ENCODE measurements at places on chromosomes 6 and 20.

- no peak for DNase-seq
Observed at GRCh38 chr6:150514806-150515380, 84.8 kb upstream of the PLEKHG1 start.

- no peak for DNase-seq
Observed at GRCh38 chr6:1545654-1546053, 64.1 kb upstream of the FOXC1 start.

- no peak for DNase-seq
Observed at GRCh38 chr6:98695091-98695801, 139.1 kb upstream of the POU3F2 start.

DNA sequence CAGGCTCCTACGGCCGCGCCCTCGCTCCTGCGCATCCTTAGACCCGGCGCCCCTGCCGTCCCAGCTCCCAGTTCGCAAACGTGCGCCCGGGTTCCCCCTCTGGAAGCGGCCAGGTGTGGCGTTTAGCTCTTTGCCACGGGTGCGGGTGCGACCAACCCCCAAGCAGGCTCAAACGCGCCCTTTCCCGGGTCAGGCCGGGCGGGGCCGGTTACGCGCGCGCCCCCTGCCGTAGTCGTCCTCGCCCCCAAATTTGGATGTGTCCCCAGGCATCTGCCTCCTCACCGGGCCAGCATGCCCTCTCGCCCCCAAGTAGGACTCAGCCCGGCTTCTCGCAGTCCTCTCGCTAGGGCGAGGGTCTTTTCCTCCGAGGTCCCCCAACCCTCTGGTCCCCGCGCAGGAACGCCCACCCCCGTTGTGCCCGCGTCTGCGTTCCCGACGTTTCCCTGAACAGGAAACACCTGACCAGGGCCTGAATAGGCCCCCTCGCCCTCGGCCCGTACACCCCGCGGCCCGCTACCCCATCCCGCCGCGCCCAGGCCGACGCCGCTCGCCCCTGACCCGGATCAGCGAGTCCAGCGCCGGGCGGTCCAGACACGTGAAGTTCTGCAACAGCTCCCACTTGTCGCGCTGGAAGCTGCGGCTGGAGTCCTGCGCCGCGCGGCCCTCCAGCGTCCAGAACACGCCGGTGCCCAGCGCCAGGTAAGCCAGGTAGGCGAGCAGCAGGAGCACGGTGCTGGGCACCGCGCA lies 520 bp downstream of the KCNK17 start:
- no peak for DNase-seq

- DNase-seq: no peak
Observed at GRCh38 chr20:40111282-40111681, 577.8 kb downstream of the MAFB start.

DNA sequence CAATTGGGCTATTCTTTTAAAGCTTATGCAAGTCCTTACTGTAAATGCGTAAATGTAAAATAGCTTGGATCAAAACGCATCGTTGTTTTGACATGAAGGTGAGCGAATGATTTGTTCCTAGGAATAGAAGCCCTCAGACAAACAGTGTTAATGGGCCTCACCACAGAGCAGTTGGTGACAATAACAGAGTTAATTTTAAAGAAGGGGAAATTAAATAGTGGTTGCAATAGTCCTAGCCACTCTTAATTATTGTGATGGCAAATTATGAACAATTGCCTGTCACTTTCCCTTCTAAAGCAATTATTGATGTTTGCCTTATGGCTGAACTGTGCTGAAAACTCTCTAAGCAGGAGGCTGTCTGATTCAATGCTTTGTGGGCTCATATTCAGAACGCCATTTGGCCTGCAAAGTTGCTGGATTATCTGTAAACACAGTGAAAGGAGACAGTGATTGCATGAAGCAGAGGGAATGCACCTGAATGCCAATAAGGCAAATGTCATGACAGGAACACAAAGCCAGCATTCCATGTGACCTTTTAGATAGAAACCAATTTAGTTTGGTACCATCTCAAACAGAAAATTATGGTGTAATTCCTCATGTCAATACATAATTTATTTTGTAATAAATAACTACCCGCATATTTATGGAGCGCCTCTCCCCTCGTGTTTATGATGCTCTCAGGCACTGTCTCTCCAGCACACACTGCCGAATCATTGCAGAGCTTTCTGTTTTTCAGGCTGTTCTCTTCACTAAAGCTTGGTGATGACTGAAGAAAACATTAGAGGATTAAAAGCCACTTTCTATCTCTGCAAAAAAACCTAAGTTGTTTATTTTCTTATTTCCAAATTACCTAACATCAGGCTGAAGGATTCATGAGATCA lies 387.5 kb downstream of the HACE1 start:
- no peak for DNase-seq

DNA sequence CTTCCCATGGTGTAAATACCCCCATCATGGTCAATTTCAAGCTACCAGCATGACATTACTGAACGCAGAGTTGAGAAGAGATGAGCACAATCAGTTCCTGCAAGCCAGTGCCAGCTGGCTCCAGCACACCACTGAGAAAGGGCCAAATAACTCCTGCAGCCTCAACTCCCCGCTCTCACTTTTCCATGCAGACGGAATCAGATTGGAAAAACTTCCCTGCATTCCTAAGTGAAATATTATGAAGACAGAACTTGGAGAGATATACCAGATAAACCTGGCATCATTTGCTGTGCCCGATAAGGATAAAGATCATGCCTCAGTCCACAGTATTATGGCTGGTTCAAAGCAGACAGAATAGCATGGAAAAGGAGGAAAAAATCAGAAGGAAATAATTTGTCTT lies 56.7 kb downstream of the FILIP1 start:
- DNase-seq: no peak

DNA sequence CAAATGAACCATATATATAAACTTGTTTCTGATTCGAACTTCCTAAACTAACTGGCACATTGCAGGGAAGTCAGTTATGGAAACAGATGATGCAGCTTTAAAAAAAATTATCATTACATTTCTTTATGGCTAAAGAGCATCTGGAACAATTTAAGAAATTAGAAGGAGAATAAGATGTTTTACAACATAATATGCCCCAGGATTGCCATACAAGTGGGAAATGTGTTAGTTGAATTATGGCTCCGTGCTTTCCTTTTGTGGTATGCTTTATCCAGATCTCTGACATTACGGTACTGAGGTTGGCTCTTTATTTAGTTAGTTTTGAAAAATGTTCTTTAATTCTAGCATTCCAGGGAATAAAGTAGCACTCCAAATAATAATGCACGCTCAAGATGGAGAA lies 343.0 kb upstream of the ZFP64 start:
- DNase-seq: no peak

- peak; percentile 44 for DNase-seq
Observed at GRCh38 chr6:89952686-89953085, 58.4 kb downstream of the GJA10 start.

DNA sequence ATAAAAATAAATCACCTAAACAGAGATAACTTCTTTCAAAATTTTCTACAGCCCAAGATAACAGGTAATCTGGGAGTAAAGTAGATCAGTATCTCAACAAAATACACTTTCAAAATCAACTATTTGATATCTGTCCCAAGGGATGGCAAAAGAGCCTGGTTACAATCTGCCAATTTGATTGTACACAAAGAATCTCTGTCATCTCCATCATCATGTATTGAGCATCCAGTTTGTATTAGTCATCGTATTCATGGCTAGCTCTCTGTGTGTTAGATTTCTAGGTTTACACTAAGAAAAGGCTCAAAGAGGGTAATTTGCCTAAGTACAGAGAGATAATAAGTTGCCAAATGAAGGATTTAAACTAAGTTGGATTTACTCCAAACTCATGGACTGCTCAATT lies 329.0 kb upstream of the NRSN1 start:
- DNase-seq: no peak

DNA sequence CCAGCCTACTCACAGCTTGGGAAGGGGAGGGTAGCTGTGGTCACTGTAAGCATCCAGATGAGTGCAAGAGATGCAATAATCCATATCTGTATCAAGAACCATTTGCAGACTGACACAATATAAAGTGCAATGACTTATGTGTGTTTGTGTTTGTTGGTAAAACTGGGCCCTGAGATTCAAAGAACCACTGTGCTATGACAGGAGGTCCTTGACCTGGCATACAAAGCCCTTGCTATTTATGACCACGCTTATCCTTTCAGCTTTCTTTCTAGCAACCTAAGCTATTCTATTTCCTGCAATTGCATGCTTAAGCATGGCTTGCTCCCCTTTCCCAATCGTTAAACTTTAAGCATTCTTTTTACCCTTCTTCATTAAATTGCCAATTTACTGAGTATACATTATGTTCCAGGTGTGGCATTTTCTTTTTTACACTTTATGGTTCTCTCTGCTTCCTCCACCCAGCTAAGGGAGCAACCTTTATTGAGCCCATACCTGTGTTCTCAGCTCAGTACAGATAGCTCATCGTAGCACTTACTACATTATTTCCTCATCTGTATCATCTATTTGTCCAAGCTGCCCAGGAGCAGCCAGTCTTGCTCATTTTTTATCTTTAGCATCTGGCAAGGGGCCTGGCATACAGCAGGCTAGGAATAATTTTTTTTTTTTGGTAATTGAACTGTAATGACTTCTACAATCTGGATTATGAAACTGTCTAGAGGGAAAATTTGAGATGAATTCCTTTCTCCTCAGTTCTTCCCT lies 3.5 kb downstream of the MCUR1 start:
- DNase-seq: no peak

DNA sequence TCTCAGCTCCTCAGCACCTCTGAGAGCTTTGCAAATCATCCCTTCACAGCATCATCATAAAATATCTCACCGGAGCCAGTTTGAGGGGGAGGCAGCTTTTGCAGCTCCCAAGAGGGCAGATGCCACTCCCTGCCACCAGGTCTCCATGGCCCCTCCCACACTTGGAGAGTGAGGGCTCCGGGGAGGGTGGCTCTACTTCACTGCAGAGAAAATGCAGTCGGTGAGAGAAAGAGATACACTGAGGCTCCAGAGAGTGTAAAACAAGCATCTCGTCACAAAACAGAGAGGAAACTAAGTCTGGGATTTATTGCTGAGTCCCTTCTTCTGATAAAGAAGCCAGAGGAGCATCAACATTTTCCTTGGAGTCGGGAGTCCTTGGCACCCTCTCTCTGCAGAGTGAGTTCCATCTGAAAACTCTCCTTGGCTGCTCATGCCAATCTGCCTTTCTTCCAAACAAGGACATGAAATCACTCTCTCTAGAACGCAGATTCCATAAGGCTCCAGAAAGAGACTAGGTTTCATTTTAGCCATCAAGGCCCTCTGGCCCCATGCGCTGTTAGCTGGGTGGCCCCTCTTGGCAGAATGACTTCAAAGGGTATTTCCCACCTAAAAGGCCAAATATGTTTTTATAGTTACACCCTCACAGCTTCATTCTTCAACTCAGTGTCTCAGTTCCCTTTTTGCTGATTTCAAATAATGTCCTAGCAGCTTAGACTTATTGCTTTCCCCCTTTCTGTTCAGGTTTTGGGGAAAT lies 70.6 kb upstream of the F13A1 start:
- no peak for DNase-seq

DNA sequence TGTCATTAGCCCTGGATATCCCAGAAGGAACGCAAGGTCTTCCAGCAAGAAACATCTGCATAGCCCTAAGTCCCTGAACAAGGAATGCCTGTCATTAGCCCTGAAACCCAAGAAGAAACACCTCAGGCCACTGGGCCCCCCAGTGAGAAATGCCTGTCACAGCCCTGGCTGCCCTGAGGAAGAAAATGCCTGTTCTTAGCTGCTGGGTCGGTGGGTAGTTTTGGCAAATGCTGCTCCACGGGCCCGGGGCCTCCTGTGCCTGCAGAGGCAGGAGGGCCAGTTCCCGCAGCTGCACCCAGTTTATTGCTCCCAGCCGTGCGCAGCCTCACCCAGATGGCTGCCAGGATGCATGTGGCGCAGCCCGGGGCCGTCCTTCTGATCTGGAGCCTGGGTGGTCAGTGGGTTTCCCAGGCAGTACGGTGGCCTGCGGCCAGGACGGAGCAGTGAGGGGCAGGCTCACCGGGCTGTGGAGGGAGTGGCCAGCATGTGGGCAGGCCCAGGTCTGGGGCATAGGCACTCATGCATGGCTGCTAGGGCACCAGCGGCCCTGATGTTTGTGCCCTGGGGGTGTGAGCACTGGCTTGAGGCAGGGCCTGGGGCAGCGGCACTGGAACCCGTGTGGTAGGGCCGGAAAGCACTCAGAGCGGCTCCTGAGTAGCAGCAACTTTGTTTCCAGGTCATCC lies 219.0 kb downstream of the ERMARD start:
- DNase-seq: no peak

GRCh38 chr6:123117145-123117908 lies 121.3 kb downstream of the CLVS2 start:
- DNase-seq: no peak
